ENCODE measurements at places on chromosomes 7 and 10.

- no peak for DNase-seq
Observed at GRCh38 chr10:80760914-80761371, 223.2 kb downstream of the SH2D4B start.

DNA sequence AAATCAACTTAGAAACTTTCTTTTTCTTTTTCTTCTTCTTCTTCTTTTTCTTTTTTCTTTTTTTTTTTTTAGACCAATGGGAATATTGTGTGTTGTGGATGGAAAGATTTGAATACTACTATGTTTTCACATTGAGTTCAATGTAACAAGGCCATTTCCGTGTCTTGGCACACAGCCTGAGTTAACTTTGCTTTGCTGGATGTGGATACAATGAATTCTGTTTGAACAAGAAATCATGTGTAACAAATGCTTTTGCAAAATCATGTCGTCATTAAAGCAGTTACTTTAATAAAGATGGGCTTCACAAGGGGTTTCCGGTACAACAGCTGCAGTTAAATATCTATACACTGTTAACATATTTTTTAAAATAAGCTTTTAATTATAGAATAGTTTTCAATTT is 13.5 kb upstream of the ENTPD1 start:
- DNase-seq, result no peak

GRCh38 chr10:44386546-44387052 is 1.7 kb upstream of the CXCL12 start:
- peak; percentile 79 for DNase-seq

- DNase-seq, result no peak
Observed at GRCh38 chr7:13743226-13743625, 246.2 kb downstream of the ETV1 start.

GRCh38 chr7:147818317-147818716 is 772.2 kb upstream of the C7orf33 start:
- no peak for DNase-seq

DNA sequence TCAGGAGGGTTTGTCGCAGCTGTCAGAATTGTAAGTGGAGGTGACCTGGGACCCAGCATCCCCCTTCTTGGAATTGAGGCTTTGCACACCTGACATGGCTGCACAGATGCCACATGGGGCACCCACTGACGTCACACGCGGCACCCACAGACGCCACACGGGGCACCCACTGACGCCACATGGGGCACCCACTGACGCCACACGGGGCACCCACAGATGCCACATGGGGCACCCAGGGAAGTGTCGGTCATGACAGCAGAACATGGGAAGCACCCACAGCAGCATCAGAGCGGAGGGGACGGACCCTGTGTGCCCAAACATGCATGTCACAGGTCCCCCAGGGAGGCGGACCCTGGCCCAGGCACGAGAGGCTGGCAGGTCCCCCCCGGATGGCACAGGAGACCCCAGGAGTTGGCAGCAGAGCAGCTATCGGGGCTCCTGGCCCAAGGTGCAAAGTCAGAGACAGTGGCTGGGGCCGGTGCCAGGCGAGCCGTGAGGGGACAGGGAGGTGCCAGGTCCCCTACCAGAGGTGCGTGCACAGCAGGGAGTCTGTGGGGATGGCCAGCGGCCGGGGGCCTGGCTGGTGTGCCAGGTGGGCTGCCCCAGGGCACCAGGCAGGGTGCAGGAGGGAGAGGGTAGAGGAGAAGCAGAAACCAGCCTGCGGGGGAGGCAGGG is 21.1 kb downstream of the KNDC1 start:
- no peak for DNase-seq

DNA sequence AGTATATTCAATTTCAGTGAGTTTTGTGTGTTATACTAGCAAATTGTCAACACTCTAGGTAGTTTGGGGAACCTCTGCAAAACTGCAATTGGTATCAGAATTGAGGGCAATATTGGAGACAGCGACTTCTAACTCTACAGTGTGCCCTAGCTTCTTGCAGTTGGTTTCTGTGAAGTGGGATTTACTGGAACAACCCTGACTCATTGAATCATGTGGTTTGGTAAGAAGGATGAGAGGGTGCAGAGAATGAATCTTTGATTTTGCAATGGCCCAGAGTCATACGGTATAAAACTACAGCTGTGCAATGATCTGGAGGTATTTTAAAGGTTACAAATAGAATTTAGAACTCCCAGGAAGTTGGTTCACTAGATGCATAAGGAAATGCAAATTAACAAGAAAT is 129.1 kb upstream of the PPP1R3A start:
- no peak for DNase-seq

DNA sequence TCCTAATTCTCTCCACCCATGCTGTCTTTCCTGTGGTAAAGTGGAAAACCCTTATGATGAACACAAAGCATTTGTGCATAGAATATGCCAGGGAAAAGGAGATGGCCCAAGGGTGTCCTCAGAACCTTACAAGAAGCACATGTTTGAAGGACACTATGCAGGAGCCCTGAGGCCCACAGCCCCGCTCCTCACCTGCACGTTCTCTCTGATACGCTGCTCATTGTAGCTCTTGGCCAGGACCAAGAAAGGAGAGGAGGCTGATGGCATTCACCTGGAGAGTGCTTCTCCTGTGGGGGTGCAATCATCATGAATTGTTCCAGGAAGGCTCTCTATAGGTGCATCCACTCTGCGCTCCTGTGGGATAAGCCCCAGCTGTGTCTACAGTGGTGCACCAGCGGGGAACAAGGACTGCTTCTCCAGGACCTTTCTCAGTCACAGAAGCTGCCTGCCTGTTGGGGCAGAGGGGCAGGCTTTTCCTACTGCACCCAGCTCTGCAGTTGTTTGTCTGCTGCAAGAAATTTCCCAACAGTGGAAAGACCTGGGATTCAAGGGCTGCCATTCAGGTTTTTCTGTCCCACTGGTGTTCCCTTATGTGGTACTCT is 19.9 kb downstream of the AKR1C2 start:
- no peak for DNase-seq

DNA sequence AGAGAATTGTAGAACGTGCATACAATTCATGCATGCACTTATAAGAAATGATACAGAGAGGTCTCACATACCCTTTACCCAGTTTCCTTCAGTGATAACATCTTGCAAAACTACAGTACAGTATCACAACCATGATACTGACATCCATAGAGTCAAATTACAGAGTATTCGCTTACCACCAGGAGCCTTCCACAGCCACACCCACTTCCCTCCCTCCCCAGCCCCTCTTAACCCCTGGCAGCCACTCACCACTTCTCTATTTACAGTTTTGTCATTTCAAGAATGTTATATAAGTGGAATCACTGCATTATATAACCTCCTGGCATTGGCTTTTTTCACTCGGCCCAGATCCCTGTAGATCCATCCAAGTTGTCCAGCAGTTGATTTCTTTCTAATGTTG is 143.8 kb downstream of the ZNF248 start:
- no peak for DNase-seq

- DNase-seq, result no peak
Observed at GRCh38 chr7:156015237-156016020, 203.2 kb upstream of the SHH start.

- no peak for DNase-seq
Observed at GRCh38 chr7:158512042-158512441, 75.6 kb downstream of the PTPRN2 start.

GRCh38 chr7:31775556-31775955 is 88.5 kb downstream of the PPP1R17 start:
- DNase-seq, result no peak

DNA sequence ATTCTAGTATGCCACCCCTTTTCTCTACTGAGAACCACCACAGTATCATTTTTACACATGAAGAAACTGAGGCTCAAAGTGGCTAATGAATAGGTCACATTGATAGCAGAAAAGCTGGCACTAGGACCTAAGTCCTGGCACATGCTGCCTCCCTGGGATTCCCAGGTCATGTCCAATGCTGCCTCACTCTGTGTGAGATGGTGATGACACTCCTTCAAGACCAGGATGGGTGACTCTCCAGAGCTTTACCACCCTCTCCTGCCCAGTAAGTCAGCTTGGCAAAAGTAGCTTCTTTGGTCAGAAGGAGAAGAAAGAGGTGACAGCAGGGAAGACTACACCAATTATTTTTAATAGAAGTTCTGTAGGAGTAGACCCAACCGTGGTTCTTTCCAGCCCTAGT is 13.3 kb upstream of the AKR1B10 start:
- no peak for DNase-seq

GRCh38 chr10:114719311-114719710 is 61.2 kb upstream of the ABLIM1 start:
- DNase-seq, result no peak

DNA sequence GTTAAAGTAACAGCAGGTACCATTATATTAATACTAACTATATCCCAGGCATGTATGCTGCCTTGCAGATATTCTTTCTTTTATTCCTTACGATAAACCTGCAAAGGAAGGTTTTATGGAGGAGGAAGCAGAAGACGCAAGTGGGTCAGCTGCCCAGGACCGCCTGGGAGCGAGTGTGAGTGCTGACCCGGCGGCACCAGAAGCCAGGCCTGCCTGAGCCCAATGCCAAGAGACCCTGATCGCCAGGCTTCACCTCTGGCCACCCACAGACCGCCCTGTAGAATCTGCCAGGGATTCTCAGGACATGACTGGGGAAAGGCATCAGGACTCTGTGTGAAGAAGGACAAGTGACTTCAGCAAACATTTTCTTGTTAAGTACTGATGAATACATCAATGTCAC is 26.3 kb downstream of the PITRM1 start:
- DNase-seq, result no peak

DNA sequence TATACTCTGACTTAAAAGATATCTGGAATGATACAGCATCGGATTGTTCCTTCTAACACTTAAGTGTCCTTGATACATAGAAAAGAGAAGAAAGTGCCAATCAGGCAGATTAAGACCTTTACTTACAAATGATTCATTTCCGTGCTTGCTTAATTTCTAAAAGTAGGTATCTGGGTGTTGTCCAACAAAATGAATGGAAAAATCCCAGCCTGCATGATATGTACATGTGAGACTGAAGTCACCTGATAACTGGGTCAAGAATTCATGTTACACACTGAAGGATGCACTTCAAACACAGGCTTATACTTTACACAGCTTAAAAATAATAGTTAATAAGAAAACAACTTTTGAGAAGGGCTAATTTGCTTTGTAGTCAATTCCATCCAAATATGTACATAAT is 25.2 kb upstream of the PLXDC2 start:
- no peak for DNase-seq

DNA sequence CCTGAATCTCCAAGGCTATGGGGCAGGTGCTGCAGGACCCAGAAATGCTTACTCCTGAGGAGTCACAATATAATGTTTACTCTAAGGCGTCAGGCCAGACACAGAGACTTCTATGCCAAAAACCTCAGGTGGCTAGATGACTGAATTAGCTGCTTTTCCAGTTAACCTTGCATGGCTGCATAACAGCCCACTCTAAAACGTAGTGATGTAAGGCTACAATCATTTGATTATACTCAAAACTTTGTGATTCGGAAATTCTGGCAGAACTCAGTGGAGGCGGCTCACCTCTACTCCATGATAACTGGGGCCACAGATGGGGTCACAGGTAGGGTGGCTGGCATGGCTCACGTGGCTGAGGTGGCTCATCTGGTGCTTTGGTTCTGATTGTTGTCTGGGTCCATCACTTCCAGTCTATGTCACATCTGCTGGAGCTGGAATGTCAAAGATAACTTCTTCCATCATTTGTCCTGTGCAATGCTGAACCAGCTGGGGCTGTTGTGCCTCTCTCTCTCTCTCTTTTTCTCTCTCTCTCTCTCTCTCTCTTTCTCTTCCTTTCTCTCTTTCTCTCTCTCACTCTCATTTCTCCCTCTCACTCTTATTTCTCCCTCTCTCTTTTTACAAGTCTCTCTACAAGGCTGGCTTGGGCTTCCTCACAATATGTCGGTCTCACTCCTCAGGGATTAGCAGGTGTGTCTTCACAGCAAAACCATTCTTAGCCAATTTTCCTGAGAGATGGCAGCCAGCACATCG is 11.8 kb downstream of the TMEM72 start:
- no peak for DNase-seq

- no peak for DNase-seq
Observed at GRCh38 chr7:26694141-26694540, 170.2 kb downstream of the SKAP2 start.

DNA sequence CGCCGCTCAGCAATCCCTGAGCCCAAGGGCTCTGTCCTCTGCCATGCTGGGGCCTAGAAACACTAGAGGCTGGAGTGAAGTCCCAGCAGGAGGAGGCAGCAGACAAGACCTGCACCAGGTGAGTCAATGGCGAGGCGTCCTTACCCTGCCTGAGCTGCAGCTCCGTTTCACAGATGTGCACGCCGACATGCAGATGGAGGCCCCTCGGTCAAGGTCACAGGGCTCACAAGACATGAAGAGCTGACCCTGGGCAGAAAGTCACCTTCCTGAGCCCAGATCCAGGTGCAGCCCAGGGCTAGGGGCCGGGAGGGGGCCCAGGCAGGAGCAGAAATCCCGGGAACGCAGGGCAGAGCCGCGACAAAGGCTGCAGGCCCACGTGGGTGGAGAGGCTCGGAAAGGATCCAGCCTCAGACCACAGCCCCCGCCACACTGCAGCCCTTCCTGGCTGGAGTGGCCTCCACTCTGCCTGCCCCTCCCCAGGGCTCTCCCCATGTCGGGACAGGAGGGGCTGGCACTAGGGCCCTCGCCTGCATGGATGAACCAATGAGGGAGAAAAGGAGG is 23.8 kb downstream of the PDGFA start:
- DNase-seq, result no peak

DNA sequence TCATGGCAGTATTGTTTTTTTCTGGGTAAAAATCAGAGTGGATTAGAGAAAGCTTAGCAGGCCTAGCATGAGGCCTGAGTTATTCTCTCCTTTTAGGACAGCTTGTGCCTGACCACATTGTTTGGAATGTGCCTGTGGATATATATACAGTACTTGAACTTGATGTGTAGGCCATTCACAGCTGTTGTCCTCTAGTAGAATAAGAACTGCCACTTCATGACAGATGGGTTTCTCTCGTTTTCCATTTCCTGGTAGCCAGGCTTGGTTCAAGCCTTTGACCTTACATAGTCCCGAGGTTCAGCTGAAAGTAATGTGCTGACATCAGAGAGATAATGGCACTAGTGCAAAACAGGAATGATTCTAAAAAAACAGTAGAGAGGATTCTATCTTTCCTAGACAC is 473.9 kb downstream of the AUTS2 start:
- DNase-seq, result no peak

DNA sequence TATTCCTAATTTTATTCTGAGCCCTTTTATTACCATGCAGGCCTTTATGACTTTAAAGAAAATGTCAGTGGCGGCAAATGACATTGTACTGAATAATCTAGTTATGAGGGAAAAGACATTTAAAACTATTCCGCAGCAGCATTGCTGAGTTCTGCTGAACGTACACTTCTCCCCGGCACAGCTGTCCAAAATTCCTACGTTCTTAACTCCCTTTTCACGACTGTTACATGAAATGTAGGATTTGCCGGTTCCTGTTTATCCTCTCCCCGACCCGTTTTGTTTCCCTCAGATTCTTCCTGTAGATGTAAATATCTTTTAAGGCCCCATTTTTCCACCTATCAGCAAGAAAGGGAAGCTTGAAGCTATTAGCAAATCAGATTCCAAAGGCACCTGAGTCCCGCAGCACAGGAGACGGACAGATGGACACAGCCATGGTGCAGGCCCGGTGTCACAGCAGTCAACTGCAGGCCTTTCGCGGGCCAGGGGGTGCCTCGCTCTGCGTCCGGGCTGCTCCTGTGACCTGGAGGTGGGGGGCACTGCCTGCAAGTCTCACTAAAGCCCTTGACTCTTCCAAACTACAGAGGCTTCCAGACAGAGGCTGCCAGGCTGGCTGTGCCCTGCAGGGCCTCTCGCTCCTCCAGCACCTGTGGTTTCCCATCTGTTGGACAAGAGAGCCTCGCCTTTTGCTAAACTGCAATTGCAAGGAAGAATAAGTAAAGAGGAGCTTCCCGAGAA is 485.0 kb upstream of the MGMT start:
- DNase-seq, result no peak

GRCh38 chr7:141418066-141418465 is 133.1 kb upstream of the AGK start:
- DNase-seq, result no peak

GRCh38 chr10:78263521-78263988 is 229.9 kb downstream of the RPS24 start:
- DNase-seq, result no peak

Data from 8988T (cell line).